ENCODE measurements at places on chromosomes 11 and 22.

DNA sequence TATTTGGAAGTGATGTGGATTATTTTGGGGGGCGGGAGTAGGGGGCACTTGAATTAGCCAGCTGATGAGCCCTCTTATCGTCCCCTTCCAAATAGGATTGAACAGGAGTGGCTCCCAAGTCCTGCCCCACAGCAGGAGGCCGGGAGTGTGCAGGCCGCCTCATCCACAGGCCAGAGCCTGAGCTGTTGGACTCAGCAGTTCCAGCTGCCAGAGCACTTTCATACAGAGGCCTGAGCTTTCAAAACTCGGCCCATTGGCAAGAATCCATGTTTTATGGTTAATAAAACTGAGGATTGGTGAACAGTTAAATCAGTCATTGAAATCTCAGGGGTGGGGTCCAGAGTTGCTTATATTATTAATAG lies 9.6 kb downstream of the FAM118A start:
- no peak for DNase-seq

DNA sequence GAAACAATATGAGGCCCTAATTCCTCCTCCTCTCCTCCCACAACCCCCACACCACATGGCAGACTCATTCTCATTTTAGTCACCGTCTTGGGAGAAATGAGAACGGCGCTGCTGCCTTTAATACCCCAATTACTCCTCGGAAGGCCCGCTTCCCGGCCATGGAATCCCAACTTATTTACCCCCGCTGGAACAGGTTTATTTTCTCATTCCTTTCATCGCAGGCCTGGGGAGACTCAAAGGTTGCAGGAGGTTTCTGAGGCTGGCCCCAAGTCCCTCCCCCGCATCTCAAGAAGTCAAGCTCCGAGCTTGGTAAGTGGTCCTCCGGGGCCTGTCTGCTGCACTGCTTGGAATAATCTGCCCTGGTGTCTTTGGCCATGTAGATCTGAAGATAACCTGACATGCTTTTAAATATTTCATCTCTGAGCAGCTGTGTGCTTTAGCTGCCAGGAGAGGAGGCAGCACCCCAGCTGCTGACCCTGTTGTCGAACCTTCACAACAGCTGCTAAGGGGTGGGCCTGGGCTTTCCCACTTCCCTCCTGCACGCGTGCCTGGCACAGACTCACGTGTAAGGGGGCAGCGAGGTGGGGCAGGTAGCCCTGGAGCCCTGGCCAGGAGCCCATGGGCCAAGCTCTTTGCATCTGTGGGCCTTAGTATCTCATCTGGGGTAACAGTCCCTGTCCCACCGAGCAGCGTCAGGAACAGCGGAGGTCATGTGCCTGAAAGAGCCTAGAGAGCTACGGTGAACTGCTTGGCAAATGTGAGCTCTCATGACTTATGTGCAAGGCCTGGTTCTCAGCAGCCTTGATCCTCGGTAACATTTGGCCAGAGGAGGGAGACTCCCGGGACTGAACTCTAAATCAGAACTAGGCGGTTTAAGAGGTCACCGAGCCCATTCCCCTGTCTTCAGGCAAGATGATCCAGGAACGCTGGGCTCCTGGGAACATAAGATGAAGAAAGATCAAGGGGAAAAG lies 164.6 kb downstream of the ST3GAL4 start:
- DNase-seq: no peak

- no peak for DNase-seq
These were observed 71.7 kb downstream of the DBX1 start for GRCh38 chr11:20088397-20089225.

- DNase-seq: no peak
These were observed 75.6 kb downstream of the SNX19 start for GRCh38 chr11:130840679-130841078.

DNA sequence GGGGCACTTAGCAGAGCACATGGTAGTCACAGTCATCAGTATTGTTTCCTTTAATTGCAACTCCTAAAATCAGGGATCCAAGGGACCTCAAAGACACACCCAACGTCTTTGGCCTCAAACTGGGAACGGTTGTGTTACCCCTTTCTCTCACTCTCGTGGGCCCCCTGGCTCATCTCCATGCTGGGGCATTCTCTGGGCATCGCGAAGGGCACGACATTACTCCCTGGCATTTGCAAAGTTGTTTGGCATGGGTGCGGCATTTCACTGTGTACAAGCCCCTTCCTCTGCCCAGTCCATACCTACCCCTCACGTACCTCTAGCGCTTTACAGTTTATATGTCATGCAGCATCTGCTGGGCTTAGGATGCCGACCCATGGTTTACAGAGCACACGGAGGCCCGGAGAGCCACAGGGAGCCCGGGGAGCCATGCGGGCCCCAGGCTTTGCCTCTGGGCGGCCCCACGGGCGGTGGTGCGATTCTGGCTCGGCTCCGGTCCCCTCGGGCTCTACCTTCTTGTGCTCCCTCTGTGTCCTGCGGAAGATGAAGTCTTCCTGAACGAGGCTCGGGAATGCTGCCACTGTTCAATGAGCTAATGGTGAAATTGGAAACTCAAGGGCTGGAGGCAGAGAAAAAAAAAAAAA lies 21.9 kb upstream of the CACNG2 start:
- DNase-seq: no peak

DNA sequence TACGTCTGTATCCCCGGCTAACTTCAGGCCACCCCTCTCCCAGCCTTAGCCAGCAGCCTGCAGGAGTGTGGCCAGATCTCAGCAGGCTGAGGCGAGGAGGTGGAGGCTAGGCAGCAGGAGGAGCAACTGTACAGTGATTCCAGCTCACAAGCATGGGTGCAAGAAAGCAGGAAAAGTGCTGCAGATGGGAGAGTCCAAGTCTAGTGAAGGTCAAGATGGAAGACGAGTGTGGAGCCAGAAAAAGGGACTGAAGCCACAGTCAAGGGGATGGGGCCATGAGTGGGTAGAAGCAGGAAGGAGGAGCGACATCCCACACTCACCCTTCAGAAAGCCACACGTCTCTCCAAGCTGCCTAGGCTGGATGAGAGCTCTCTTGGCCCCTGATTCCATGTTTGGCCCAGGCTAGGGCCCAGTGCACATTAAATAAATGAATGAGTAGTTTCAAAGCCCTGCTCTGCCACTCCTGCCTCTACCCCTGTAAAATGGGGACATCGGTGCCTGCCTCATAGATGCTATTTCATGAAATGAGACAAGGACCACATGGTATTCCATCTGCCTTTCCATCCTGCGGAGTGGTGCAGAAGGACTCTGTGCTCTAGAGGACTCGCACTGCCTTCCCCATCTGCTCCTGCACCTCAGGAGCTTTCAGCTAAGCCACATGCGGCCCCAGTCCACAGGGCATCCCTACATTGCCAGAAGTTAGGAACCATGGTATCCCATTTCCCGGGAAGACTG lies 2.9 kb downstream of the YDJC start:
- DNase-seq: no peak

DNA sequence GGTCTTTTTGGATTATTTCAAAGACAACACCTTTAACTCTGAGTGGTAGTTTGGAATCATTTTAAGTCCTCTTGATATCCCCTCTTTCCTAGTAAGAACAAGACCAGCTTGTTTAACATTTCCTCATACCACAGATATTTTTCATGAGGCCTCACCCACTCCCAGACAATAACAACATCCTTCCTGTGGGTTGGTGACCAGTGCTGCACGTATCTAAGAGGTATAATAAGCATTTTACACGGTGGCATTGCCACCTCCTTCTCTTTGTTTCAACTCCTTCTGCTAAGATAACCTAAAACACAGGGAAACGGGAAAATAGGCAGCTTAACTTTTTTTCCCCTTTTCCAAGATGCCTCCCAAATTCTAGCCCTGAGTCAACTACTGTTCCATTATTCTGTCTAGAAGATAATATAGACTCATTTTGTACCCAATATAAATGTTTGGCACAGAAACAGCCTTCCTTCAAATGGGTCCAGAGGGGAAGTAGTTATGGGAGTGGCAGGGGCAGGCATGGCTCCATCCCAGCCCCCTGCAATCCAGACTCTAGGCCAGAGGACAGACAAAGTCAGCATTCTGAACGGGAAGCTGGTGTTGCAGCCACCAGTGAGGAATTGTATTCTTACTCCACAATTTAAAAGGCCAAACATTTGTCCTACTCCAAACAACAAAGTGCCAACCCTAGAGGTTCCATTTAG lies 28.5 kb downstream of the MAML2 start:
- DNase-seq: no peak

GRCh38 chr11:1401656-1402221 lies 12.0 kb downstream of the BRSK2 start:
- DNase-seq: peak; percentile 44

DNA sequence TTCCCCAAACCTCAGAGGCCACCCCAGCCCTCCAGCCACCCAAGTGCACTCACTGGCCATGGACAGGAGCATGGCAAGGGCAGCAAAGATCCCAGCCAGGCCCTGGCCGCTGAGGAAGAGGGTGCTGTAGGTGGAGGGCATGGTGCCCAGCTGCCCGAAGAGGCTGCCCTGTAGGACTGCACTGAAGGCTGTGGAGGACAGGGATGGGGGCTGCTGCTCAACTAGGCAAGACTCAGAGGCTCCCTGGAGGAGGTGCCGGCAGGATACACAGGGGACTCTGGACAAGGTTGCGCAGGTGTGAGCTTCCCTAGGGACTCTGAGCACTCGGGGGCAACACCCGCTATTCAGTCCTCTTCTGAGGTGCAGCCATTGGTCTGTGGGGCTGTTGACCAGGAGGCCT lies 3.1 kb downstream of the SLC29A2 start:
- DNase-seq: no peak

DNA sequence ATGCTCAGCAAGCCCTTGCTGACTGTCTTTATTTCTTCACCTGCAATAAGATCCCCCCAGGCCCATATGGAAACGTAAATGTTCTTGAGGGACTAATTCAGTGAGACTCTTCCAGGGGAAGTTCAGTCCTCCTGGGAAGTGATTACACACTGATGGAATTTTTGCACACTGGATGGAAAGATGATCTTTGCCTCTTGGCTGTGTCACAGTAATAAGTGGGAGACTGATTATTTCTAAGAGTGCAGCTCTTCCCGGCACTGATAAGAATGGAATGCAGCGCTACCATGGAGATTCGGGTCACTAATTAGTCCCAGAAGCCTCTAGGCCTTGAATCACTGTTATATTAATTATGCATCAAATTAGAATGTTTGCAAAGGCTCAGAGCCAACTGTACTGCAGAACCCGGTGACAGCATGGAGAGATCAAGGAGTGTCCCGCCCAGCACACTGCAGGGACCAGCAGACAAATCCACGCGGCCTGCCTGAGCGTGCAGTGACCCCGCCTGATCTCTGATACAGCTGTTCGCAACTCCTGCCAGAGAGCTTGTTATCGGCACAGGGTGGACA lies 178.3 kb downstream of the SNX19 start:
- no peak for DNase-seq

DNA sequence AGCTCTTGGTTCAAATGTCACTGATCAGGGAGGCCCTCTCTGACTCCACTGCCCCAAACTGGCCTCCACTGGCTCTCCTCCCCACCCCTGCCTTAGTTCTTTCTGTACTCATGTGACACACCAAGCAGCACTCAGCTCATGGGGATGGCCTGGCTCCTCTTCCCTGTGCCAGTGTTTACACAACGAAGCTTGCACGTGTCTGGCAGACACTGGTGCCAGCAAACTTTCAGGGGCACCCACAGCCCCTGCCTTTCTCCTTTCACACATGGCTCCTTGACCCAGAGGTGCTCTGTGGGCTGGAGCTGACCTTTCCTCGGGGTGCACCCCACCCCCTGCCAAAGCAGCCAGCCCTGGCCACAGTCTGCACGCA lies 37.6 kb upstream of the PARVG start:
- no peak for DNase-seq

GRCh38 chr11:59025097-59025496 lies 61.0 kb upstream of the GLYATL1B start:
- no peak for DNase-seq

- no peak for DNase-seq
These were observed 4.7 kb upstream of the C11orf86 start for GRCh38 chr11:66970371-66970806.

- DNase-seq: no peak
These were observed 203.0 kb upstream of the CCDC179 start for GRCh38 chr11:23063276-23063675.

- DNase-seq: no peak
These were observed 15.2 kb upstream of the SERPIND1 start for GRCh38 chr22:20758688-20759087.

DNA sequence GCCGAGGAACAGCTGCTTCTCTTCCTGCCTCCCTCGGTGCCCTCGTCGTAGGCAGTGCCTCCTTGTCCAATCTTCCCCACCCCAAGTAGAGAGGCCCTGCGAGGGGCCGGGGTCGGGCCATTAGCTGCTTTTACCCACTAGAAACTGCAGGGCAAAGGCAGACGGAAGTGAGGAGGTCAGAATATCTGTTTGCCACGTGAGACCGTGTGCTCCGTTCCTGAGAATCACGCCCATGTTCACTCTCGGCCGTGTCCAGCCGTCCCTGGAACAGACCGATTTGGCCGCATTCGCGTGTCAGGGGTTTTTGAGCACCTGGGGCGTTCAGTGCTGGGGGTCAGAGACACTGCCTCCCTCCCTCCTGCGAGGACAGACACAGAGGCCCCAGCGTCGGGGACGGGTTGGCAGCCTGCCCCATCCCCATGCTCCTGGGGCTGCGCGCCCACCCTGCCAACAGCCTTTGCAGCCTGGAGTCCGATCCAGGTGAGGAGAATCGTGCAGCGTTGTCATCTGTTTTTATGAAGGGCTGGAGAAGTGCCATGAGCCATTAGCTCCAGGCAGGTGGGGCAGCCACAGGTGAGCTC lies 982.2 kb downstream of the BRD1 start:
- DNase-seq: no peak

DNA sequence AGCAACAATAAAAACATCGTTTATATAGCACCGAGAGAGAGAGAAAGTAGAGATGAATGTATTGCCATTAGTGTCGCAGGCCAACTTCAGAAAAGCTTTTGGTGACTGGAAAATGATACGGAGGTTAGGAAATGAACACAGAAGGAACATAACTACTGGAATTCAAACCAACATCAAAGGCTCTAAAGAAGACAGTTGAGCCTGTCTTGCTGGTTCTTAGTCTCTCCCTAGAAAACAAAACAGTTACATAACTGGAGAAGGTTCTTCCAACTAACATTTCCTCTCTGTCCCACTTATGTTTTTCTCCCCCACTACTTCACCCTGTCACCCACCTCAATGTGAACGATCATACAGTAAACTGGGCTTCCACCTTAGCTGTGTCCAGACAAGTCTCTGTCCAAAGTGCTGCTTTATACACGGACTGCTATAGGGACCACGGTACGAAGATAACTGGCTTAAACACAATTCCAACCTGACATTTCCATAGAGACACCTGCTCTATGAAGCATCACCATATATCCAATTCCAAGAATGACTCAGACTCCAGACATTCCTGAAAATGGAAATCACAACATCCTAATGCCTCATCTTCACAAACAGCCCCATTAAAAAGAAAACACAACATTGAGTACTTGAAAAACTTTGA lies 85.2 kb upstream of the ARHGAP32 start:
- DNase-seq: no peak

Measured in stimulated activated CD4-positive, alpha-beta T cell treated with anti-CD3 and anti-CD28 coated beads, Interleukin-4, amount 100 ng/mL, for 24 hours (primary cell).